ENCODE measurements at places on chromosomes 11 and 22.

DNA sequence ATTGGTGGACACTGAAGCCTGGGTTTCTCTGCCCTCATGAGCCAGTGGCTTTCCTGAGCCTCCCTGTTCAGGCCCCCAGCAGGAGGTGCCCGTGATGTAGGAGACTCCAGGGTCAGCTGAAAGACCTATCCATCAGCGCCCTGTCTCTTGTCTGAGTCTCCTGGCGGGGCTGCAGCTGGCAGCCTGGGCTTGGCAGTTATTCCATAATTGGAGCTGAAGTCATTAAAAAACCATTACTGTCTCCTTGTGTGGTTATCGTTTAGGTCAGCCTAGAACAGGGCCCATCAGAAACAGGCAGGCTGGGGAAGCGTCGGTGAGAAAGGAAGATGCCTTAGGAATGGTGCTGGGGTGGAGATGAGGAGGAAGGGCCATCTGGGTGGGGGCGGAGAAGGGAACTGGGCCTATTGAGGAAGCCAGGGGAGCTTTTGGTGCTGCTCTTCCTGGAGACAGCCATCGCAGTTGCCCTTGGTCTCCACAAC, 5.0 kb downstream of the TUB start:
- DNase-seq, result no peak

DNA sequence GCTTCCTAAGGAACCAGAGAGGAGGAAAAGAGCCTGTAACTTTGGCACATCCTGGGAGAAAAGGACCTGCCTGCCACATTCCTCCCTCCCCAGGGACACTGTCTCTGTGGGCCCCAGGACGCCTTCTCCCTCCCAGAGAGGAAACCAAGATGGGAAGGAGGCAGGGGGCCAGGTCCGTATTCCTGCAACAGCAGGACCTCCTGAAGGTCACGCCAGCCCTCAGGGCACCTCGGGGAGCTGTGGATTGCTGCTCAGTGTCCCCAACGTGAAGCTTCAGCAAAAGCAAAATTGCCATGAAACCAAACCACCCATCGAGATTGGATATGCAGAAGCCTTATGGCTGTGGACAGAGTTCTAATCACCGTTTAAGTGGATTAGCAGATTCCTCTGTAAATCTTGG, 86.7 kb downstream of the ARHGAP8 start:
- no peak for DNase-seq

- DNase-seq, result no peak
These were observed 3.7 kb upstream of the PGGHG start for GRCh38 chr11:285021-285893.

- peak; percentile 16 for DNase-seq
These were observed 363.2 kb downstream of the TBC1D22A start for GRCh38 chr22:47125603-47126002.

GRCh38 chr11:77409046-77409445, 64.8 kb downstream of the PAK1 start:
- no peak for DNase-seq

DNA sequence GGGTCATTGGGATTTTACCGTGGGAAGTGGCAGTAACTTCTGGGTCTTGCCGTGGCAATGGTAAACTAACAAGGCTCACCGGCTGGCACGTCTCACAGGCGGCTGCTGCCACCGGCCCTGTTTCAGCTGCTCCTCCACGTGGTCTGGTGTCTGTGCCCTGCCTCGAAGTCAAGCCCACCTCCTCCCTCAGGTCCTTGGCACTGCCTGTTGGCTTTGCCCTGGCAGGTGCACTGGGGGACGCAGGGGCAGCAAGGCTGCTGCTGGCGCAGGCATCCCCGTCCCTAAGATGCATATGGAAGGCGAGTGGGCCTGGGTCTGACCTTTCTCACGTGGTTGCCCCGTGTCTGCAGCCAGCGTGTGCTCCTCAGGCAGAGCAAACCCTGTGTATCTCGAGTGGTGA, 783.6 kb downstream of the BRD1 start:
- DNase-seq, result no peak

- DNase-seq, result no peak
These were observed 110.4 kb upstream of the POU2AF2 start for GRCh38 chr11:111135101-111135500.

DNA sequence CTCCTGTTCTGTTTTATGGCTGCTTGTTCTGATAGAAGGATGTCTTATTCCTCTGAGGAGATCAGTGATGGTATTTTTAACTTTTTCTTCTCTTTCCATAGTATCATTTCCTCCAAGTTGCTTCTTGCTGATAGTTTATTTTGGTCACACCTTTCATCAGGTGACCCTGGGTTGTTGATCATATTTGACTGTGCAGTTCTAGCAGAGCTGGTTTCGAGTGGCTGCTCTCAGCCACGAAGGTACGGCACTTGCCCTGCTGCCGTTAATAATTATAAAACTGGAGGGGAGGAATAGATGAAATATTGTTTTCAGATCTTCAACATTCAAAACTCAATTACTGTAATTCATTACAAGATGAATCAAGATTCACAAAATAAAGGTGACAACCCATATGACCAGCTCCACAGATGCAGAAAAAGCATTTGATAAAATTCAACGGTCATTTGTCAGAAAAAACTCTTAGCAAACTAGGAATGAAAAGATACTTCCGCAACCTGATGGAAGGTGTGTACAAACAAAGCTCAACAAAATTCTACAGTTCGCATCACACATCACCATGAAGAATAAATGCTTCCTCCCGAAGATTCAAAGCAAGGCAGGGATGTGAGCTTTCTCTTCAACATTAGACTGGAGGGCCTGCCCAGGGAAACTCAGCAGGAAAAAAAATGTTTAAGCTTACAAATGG, 59.2 kb upstream of the RTL6 start:
- DNase-seq, result no peak

DNA sequence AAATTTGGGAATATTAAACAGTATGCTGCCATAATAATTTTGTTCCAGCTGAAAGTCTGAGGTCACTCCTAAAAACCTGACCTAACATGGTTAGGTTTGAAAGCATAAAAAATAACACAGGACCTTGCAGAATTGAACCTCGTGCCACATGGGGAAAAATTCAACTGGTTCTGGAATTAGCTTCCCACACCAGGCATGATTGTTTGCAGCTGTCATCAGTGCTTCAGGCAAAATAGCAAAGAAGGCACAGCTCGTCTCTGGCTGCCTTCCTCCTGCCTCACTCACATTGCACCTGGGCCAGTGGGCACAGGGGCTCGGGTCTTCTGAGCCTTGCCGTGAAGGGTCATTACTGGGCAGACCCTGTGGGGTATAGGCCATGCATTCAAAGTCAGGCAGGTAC, 153.8 kb upstream of the ARHGAP20 start:
- DNase-seq, result no peak

DNA sequence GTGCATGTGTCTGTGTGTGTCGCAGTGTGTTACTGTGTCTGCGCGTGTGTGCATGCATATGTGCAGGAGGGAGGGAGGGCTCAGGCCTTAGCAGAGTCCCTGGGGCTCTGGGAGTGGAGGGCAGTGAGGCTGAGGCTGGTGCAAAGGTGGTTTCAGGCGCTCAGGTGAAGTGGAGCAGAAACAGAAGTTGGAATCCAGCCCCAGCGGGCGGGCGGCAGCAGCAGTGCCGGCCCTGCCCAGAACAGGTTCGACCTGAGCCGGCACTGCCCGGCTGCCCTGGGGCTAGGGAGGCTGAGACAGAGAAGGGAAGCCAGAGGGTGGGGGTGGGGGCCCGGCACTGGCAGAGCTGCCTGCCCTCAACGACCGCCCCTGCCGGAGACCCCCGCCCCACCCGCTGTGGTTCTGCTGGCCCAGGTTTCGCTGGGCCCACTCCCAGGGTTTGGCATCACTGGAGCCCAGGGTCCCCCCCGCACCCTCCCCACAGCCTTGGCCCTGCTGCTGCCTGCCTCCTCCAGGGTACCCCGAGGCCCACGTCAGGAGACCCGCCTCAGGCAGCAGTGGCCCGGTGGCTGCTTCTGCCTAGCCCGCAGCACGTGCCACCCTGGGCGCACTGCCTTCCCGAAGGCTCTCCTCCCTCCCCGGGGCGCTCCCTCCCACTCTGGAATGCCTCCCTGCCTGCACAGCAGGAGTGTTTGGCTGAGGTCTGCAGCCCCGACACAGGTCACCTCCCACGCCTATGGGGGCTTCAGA, 13.3 kb downstream of the ASCL2 start:
- no peak for DNase-seq

DNA sequence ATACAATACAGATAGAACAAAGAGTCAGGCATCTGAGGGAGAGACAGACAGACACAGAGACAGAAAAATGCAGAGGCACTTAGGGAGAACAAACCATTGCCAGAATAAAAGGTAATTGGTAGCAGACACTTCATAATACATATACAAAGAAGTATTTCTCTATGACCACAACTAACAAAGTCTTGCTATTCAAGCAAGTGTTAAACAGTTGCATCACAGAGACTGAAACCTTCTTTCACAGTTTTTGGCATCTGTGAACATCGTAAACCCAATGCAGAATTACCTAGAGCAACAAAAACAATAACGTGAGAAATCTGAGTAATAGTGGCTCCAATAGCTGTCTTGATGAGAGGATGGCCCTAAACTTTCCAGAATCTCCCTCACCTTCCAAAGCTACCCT, 116.4 kb downstream of the BLID start:
- peak; percentile 13 for DNase-seq

- no peak for DNase-seq
These were observed 8.2 kb downstream of the C1QTNF6 start for GRCh38 chr22:37179622-37180420.

DNA sequence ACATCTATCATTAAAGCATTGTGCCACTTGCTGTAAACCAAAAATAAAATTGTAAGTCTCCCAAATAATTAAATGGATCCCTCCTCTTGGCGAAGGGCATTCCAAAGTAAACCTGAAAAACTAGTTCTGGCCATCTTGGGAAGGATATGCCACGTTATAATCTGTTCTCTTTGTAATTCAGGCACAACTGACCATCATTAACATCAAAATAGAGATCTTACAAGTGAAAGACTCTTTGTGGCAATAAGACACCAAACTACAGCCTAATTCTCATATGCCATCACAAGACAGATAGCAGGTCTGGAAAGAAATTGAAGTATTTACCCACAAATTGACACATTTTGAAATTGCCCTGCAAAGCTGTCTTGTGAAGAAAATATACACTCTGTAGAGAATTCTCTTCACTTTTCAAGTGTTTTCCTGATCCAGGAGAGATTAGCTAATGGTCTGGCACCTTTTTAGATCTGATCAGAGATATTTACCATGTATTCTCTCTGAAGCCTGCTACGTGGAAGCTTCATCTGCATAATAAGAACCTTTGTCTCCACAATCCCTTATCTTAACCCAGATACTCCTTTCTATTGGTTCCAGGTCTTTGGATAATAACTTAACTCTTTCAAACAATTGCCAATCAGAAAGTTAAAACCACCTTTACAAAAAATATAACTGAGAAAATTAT, 630.4 kb upstream of the CCDC179 start:
- no peak for DNase-seq

DNA sequence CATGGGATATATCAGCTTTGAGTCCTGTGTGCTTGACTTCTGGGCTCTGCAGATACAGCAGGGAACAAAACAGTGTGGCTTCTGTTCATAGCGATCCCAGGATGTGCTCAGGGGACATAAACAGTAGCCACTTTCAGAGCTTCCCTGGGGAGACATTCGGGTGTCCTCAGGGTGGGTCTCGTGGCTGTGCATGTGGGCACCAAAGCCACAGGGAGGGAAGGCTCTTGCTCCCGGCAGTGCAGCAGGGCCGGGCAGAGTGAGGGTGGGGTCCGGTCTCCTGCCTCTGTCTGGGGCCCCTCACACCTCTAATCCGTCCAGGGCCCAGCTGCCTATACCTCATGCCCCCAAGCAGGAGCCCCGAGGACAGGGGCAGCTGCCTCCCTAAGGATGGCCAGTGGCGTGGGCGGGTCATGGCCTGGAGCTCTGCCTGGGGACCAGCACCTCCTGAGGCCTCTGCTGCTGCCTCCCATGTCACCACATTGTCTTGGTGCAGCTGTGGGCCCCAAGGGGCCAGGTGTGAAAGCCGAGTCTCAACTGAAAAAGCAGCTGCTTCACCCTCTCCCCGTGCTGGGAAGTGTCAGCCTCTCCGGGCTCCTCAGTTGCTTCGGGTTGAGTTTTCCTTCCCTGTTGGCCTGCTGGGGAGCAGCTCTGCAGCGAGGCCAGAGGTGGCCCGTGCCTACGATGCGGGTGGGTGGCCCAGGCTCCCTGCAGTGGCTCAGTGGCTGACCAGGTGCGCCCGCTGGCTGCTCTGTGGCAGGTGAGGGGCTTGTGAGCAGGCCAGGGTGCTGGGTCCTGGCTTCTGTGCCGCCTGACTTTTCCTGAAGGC, 3.8 kb downstream of the TPCN2 start:
- DNase-seq, result no peak

DNA sequence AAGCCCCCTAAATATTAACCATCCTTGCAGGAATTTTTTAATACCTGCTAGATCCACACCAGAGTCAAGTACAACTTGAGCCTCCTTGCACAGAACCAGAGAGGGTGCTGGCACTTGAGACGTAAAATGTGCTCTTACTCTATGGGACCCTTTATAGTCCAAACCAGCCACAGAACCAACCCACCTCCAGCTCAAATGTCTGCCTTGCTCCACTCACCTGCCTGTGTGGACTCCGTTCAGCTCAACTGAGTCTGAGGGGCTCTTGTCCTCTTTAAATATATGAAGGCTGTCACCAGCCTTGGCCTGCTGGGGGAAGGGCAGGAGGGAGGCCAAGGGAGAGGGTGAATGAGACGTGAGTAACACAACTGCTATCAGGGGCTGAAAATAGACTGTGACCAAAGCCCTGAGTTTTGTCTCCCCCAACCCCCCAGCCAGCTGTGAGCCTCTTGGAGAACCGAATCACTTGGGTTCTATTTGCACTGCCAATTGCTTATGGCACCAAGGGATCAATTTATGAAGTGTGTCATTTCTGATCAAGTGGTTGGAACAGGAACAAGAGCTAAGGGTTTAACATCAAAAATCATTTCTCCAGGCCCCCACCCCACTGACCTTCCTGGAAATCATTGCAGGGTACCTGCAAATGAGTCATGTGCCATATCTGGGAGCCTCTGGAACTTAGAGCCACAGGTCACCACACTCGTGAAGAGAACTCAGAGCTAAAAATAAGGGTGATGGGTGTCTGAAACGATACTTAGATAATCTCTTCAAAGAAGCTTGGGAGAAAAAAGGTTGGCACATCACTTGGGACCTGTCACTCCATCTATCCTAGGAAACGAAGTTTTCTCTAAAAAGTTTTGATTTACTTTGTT, at the start of gene CSRP3:
CSRP3 (minus strand) TSS at position 247 of the 869 bp plus-strand sequence. CDS start 9,535 bp downstream, outside the sequence.
- DNase-seq, result no peak

DNA sequence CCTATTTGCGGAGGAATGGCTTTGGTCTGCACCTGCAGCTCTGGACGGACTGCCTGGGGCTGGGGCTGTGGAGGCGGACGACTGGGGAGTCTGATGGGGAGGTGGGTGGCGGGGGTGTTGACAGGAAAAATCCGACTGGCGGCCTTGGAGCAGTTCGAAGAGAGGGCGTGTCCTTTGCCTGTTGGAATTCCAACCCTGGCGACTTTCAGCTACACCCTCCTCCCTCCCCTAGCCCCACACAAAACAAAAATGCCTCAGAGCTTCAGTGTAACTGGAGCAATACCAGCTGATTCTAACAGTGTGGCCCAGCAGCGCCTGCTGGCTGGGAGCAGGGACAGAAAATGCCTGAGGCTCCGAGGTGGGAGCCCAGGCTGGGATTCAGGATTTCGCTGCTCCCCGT, 85.4 kb downstream of the ATXN10 start:
- DNase-seq, result peak; percentile 69

- DNase-seq, result no peak
These were observed 335.4 kb upstream of the NCAM1 start for GRCh38 chr11:112625814-112626213.

- DNase-seq, result no peak
These were observed 100.8 kb downstream of the KIAA1671 start for GRCh38 chr22:25053153-25053805.

Data from fibroblast of skin of scalp (primary cell).